ENCODE measurements at places on chromosomes 5 and 9.

- H3K4me3 ChIP-seq: no peak overlapping the region
- no peak for DNase-seq
- no peaks in the 10 kb centered on the region for H3K36me3 ChIP-seq
- no peaks in the 10 kb centered on the region for H3K4me1 ChIP-seq
- no peak overlapping the region for H3K27ac ChIP-seq
These were observed 490.1 kb upstream of the CD180 start for GRCh38 chr5:67686746-67687145.

DNA sequence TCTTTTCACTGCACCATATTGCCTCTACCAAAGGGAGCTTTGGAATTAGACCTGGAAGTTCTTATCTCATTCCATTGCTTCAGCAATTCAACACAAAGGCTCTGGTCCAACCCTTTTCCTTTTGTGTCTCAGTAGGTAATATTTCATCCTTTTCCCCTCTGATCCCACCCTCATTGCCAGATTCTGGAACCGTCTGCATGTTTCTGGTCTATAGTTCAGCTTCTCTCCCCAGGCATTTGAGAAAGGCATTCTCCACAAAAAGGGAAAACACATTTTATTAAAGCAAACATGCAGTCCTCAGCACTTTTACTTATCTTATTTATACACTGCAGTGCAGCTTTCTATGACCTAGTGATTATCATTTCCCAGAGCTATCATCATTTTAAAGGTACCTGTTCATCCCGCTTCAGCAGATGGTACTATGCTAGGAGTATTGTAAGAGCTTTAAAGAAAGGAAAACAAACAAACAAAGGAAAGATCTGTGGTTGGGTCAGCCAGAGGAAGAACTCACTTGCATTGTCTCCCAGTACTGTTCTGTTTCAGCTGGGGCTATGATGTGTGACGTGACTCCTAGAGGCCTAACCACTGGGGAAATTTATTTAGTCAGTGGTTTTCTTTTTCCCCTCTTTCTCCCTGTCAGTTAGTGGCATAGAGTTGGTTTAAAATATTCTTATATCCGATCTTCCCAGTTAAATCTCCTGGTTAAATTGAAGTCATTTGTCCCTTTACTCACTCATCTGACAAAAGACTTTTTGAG lies 269.2 kb downstream of the TMEM38B start:
- DNase-seq: no peak
- H3K4me1 ChIP-seq: no peaks in the 10 kb centered on the region
- H3K4me3 ChIP-seq: no peak overlapping the region
- no peaks in the 10 kb centered on the region for H3K27me3 ChIP-seq

DNA sequence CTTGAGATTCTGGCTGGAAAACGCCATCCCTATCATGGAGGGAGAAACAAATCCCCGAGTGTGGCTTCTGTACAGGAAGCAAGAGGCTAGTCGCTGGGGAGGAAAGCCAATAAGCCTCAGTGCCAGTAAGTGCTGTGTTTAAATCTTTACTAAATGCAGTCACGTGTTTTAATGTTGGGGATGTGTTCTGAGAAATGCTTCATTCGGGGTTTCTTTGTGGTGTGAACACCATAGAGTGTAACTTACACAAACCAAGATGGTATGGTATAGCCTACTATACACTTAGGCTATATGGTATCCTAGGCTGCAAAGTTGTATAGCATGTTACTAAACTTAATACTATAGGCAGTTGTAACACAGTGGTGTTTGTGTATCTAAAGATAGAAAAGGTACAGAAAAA lies 94.7 kb downstream of the GCNT1 start:
- no peak overlapping the region for H3K27ac ChIP-seq
- no peak overlapping the region for H3K4me3 ChIP-seq
- no peaks in the 10 kb centered on the region for H3K36me3 ChIP-seq
- H3K27me3 ChIP-seq: no peaks in the 10 kb centered on the region

GRCh38 chr9:112180387-112180881 lies 5.3 kb upstream of the SUSD1 start:
- H3K27me3 ChIP-seq: no peaks in the 10 kb centered on the region
- H3K36me3 ChIP-seq: no peaks in the 10 kb centered on the region
- peaks cover 28% of the 10 kb centered on the region for H3K4me1 ChIP-seq

- peaks cover 69% of the 10 kb centered on the region for H3K4me1 ChIP-seq
- peak overlapping the region; percentile 76 for H3K4me3 ChIP-seq
- no peaks in the 10 kb centered on the region for H3K27me3 ChIP-seq
- DNase-seq: peak; percentile 81
- peak overlapping the region; percentile 92 for H3K27ac ChIP-seq
- H3K36me3 ChIP-seq: no peaks in the 10 kb centered on the region
These were observed 974 bp downstream of the CCDC69 start for GRCh38 chr5:151222790-151223446.

- H3K27me3 ChIP-seq: peaks cover 14% of the 10 kb centered on the region
- H3K36me3 ChIP-seq: no peaks in the 10 kb centered on the region
- no peak for DNase-seq
- H3K4me1 ChIP-seq: no peaks in the 10 kb centered on the region
- no peak overlapping the region for H3K27ac ChIP-seq
These were observed 27.1 kb downstream of the SLC9A3 start for GRCh38 chr5:497090-497700.

DNA sequence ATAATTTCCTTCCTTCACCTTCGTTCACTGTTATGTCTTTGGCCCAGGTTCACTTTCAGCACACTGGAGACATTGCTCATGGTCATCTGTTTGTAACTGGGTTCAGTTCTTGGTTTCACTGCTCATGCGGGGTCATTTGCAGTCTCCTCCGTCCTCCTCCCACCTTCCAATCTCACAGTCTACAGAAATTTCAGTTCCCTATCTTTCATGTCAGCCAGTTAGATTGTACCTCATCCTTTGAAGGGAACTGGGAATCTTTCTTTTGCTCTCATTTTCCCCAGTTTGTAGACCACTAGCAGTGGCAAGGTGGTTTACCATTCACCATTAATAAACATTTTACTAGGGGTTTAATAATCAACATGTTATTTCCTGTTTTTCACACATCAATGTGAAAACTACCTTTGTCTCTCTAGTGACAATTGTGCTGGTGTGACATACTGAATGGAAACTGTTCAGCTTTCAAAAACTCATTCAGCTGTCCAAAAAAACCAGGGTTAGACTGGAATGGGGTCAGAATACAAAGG lies 100.9 kb upstream of the IL6ST start:
- H3K4me3 ChIP-seq: no peak overlapping the region
- no peaks in the 10 kb centered on the region for H3K27me3 ChIP-seq
- H3K27ac ChIP-seq: no peak overlapping the region

DNA sequence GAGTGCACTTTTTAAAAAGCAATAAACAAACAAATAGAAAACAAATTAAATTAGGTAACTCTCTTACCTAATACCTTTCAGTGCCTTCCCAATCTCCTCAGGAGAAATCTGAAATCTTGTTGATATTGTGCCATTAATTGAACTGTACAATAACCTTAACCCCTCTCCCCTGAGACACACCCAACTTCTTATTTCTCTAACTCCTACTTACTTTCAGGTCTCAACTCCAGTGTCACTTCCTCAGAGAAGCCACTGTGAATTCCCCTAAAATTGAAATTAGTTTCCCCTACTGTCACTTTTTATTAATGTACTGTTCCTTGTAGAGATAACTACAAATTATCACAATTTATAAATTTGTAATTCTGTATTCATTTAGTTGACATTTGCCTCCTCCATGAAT lies 295.3 kb upstream of the TNC start:
- no peaks in the 10 kb centered on the region for H3K4me1 ChIP-seq
- H3K4me3 ChIP-seq: no peak overlapping the region
- H3K27me3 ChIP-seq: no peaks in the 10 kb centered on the region

DNA sequence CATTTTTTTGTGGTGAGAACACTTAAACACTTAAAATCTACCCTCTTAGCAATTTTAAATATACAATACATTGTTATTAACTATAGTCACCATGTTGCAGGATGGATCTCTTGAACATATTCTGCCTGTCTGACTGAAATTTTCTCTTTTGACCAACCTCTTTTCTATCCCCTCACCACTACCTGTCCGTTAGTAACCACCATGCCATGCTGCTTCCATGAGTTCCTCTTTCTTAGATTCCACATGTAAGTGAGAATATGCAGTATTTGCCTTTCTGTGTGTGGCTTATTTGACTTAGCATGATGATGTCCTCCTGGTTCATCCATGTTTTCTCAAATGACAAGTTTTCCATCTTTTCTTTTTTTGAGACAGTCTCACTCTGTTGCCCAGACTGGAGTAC lies 48.5 kb upstream of the NAA35 start:
- H3K27ac ChIP-seq: no peak overlapping the region
- no peaks in the 10 kb centered on the region for H3K36me3 ChIP-seq

GRCh38 chr9:3848445-3849114 lies 322.8 kb upstream of the RFX3 start:
- no peaks in the 10 kb centered on the region for H3K36me3 ChIP-seq
- no peak overlapping the region for H3K27ac ChIP-seq
- H3K4me1 ChIP-seq: no peaks in the 10 kb centered on the region
- H3K4me3 ChIP-seq: no peak overlapping the region
- no peak for DNase-seq
- no peaks in the 10 kb centered on the region for H3K27me3 ChIP-seq
